ENCODE measurements at places on chromosomes 5 and 9. TPM values are rescaled to one million over a fixed set of nuclear protein-coding genes. Genes with fewer than 3 reads are reported as not detected.

Gene CENPK
- 0.38 TPM for total RNA-seq

Gene CDK5RAP2
- total RNA-seq = 63.6 TPM

DNA sequence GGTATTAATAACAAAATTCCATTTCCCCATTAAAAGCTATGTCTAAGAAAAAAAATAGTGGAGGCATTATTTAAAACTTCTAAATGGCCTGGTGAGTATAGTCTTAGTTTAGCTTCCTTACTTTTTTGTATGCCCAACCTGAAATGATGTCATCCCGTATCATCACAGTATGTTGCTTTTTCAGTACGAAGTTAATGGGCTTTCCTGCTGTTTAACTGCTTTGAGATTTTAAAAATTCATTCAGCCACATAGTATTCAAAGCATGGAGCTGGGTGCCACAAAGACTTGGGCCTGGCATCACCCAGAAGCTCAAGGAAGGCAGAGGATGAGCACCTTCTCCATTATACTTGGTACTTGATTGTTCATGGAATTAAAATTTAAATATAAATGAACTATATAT lies 7.4 kb downstream of the F2RL2 start:
- DNase-seq = no peak

DNA sequence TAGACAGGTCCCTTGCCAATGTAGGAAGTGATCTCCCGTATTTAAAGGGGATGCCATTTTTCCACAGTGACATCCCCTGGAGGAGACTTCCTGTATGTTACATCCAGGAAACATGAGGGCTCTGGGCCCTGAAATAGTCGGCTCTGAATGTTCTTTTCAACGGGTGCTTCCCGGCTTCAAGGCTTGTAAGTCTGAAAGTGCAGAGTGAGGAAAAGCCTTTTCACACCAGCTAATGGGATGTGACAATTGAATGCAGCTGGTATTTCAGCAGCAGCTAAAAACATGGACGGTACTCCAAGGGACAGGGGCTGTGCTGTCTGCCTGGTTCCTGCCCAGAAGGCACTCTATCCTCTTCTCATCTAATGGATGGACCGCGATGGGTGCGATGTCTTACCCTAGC lies 1.4 kb downstream of the IL9 start:
- DNase-seq = no peak

DNA sequence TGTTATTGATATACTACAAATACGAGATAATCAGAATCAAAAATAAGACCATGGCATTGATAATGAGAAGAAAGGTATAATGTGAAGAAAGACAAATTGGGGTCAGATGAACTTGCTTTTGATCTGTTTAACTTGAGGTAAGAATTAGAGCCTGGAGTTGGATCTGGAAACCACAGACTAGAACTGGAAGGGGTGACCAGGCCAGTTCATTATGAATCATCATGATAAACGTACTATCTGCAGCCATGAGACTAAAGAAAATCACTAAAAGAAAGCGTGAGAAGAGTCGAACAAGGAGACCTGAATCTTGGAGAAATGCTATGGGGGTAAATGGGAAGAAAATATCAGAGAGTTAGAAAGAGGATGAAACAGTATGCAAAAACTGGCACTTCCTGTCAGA lies 967.5 kb downstream of the NR2F1-AS1 start:
- no peak for DNase-seq

GRCh38 chr5:39254671-39255070 lies 35.3 kb upstream of the FYB1 start:
- DNase-seq = no peak
